ENCODE measurements at places on chromosomes 1 and 21.

- DNase-seq, result no peak
These were observed 214.2 kb downstream of the DENND1B start for GRCh38 chr1:197561041-197561440.

DNA sequence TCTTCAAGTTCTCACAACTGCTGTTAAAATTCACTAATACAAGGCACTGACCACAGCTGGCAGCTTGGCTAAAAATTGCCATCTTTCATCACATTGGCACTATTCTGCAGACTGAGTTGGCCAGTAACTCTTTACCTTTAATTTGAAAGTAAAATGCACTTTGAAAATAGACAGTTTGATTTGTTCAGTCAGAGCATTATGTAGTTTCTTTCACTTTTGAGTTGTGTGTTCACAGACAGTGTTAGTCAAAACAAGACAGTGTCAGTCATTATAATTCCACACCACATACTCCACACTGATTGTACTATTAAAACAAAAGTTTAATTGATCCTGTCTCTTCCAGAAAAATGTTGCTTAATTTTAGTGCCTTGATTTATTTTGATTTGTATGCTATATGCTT lies 160.7 kb downstream of the SDCCAG8 start:
- DNase-seq, result no peak

GRCh38 chr1:193569983-193570269 lies 383.5 kb upstream of the B3GALT2 start:
- DNase-seq, result no peak

DNA sequence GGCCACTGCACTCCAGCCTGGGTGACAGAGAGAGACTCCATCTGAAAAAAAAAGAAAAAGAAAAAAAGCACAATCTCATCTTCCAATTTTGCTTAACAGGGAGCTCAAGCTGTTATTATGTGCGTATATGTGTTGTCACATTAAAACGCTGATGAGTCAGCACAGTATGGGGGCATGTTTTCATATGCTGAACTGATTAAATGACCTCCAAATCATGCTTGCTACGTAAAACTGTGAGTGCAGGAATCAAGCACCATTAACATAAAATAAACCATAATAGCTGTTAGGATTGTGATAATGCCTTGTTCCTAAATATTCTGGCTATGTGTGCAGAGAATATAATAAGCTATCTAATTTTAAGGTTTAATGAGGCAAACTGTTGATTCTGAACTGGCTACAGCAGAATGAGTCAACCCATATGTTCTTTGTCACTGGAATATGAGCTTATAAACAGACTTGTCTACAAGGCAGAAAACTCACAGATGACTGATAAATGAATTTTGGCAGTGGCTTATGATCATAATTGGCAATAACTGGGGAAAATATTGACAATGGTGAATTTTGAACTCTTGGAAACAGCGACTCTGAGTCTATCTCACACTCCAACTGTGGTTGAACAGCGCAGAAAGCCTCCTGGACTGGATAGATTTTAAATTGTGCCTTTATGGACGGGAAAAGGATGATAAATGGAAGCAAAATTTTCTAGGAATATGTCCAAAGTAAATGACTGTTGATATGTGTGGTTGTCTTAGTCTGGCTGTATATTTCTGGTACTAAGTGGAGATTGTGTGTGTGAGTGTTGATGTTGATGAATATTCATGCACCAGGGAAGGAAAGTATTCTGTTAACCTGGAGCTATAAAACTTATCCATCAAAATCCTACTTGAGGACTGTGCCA lies 75.5 kb downstream of the VCAM1 start:
- no peak for DNase-seq

- no peak for DNase-seq
These were observed 19.5 kb upstream of the EXO1 start for GRCh38 chr1:241828463-241829021.

DNA sequence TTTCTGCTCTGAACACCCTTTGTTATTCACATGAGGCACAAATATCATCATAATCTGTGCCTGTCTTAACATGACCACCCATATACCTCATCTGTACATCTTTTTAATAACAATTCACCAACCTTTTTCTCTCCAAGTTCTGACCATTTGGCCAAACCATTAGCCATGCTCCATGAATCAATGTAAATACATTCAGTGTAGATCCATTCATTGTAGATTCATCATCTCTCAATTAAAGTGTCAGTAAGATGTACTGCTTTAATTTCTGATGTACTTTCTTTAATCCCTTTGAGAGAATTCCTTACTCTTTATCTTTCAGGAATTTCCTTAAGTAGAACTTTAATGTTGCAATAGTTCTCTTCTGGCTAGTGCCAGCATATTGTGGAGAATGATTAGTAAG lies 126.2 kb upstream of the LRRC7 start:
- DNase-seq, result no peak

DNA sequence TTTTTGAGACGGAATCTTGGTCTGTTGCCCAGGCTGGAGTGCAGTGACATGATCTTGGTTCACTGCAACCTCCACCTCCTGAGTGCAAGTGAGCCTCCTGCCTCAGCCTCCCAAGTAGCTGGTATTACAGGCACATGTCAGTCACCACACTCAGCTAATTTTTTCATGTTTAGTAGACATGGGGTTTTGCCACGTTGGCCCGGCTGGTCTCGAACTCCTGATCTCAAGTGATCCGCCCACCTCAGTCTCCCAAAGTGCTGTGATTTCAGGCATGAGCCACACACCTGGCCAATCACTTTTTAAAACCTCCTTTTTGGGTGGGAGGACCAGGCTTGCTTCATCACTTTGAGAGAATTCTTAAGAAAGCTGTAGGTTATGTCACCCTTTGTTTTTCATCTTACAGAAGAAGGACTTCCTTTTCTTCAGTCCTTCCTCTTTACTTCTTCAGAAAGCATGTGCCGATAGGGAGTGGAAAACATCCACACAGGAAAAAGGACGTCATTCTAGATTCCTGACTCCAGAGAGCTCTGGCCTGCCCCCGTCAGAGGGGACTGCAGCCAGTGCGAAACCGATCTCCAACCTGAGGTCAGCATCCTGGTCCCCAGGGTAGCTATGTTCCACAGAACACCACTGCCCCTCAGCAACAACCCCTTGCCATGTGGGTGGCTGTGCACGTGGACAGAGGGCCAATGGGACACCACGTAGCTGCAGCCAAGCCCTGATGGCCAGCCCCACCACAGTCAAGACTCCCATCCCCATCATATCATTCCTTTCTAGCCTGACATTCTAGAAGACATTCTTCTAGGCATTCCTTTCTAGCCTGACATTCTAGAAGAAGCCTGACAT lies 21.9 kb downstream of the NCF2 start:
- DNase-seq, result no peak

- DNase-seq, result no peak
These were observed 96.5 kb downstream of the LIPI start for GRCh38 chr21:14114251-14114650.

DNA sequence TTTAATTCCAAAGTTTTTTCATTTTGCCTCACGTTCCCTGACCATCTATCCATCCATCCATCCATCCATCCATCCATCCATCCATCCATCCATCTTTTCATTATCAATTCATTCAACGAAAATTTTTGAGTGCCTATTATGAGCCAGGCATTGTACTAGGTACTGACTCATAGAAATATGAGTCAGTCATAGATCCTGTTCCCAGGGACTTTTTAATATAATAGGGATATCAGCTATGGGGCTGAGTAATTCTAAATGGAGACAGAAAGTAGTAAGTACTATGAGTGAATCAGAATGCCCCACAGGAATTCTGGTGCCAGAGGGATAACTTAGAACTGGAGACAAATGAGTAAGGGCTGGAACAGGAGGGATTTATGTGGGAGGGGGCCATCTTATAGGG lies 49.8 kb upstream of the GNG12 start:
- no peak for DNase-seq

GRCh38 chr21:42385619-42386018 lies 10.2 kb downstream of the TMPRSS3 start:
- no peak for DNase-seq

- no peak for DNase-seq
These were observed 2.6 kb upstream of the HES5 start for GRCh38 chr1:2532485-2533160.

GRCh38 chr1:214317300-214317699 lies 36.3 kb downstream of the SMYD2 start:
- no peak for DNase-seq

- no peak for DNase-seq
These were observed 17.9 kb downstream of the ACBD6 start for GRCh38 chr1:180484490-180484889.

All from activated CD4-positive, alpha-beta T cell treated with anti-CD3 and anti-CD28 coated beads, Interleukin-2, amount 50 U/mL, for 4 hours (primary cell).